Right ventricle myocardium inferior (tissue), 1 donor: ENCODE measurements at places on chromosomes 7 and 10.

DNA sequence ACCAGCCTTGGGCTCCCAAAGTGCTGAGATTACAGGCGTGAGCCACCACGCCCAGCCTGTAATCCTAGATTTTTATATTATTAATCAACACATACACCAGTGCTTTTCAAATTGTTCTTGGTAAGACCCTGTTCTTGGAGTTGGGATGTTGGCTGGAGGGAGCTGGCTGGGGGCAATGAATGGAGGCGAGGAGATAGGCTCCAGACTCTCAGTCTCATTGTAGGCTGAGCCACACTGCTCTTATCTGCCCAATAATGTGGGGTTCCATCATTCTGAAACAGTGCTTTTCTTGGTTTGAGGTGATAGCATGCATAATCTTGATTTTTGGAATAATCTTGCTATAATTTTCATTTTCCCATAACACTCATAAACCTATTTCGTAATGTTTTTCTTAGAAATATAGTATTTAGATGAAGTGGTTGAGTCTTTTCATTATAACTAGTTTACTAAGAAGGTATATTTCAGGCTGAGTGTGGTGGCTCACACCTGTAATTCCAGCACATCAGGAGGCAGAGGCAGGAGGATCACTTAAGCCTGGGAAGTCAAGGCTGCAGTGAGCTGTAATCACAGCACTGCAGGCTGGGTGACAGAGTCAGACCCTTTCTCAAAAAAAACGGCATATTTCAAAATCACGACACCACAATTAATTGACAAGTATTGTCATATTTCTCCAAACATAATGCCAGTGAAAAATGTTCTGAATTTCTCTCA is 65.1 kb upstream of the LYZL2 start:
- no peak for DNase-seq

GRCh38 chr7:45026984-45027773 is 27.2 kb downstream of the CCM2 start:
- no peak for DNase-seq

- DNase-seq = no peak
Observed at GRCh38 chr10:30437031-30437841, 3.3 kb downstream of the MAP3K8 start.

GRCh38 chr10:93503075-93503474 is 6.7 kb downstream of the CEP55 start:
- DNase-seq = no peak

DNA sequence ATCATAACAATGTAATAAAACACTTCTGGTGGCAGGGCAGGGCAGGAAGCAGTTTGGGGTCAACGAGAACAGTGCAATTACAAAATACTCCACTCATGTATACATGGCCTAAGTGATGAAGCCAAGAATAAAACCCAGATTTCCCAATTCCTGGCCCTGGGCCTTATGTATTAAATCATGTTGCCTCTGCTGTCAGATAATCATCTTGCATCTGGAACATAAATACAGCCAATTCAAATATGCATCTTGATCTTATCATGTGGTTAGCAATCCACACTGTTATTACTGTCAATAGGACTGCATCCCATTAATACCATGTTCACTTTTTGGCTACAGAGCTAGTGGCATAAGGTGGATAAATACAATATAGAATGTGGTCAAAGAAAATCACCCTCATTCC is 186.5 kb upstream of the SLC25A13 start:
- DNase-seq = no peak

- no peak for DNase-seq
Observed at GRCh38 chr10:45646384-45647050, 26.1 kb downstream of the ZFAND4 start.

DNA sequence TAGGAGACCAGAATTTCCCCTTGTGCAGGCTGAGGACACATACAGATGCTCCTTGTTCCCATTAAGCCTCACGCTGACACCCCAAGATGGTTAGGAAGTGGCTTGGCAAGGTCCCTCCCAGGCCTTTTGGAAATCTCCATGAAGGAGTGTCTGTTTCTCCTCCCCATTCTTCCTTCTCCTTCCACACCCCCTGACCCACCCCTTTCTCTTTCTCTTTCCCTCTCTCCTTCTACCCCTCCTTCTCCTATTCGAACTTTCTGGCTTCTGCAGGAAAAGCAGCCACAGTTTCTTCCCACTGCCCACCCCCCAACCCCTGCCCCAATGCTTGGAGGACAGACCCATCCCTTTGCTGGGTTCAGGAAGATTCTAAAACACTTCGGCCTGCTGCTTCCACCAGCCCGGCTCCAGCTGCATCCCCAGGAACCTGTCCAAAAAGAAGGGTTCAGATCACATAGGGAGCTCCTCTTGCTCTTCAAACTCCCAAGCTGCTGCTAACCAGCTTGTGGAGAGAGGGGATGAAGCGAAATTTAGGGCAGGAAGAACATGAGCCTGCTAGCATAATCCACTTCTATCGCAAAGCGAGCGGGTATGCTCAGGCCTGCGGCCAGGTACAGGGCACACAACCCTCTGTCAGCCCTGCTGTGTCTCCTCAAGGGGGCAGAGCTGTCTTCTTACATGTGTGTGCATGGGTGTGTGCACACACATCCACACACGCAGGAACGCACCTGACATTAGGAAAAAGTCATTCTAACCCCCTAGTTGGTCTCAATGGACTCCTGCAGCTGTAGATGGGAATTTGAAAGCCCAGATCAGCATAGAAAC is 80.4 kb downstream of the PPP1R3C start:
- no peak for DNase-seq

- no peak for DNase-seq
Observed at GRCh38 chr7:16210171-16210570, 211.2 kb downstream of the CRPPA start.

- no peak for DNase-seq
Observed at GRCh38 chr10:31936933-31937332, 8.3 kb upstream of the ARHGAP12 start.

DNA sequence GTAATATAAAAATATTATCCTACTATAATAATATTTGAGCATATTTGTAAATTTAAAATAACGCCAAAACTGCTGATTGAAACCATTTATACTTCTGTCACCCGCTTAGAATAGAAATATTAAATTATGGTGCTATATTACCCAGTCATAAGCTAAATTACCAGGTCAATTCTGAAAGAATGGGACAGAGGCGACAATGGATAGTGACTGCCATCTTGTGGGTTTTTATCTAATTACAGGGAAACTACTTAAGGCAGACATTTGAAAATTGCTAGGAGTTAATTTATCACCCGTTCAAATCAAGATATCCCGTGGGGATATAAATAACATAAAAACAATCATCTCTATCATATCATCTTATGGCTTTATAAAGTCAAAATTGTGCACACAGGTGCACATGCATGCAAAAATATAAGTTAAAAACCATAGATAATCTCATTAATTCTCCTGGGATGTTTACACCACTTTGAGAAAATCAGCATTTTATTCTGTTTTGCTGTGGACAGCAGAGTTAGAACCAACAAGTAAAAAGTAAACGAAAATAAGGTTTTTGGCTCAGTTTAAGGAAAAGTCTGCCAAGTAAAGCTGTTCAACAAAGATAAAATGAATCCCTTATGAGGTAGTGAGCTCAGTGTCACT is 41.3 kb upstream of the HPSE2 start:
- DNase-seq = no peak

GRCh38 chr10:84195044-84195830 is 900 bp downstream of the CDHR1 start:
- DNase-seq = no peak

DNA sequence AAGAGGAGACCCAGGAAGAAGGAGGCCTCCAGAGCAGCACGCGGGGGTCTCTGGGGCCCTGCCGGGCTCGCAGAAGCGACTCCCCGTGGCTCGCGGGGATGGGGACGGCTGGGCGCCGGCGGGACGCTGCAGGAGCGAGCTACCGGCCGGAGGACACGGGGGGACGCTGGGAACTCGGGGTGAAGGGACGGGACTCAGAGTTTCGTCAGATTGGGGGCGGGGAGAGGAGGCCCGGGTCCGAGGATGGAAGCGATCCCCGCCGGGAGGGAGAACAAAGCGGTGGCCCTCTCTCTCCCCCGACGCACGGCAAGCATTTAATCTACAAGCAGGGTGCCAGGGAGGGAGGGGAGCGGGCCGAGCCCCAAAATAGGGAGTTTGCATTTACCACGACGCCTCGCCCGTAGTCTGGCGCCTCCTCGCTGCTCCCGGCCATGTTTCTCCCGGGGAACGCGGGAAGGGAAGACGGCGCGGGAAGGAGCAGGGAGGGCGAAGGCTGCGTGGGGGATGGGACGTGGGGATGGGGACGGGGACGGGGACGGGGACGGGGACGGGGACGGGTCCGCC is at the start of gene PRTFDC1:
Gene PRTFDC1, minus strand, starts transcription at position 464 of the 564 bp plus-strand sequence. Its CDS starts 31 bp downstream, at position 433.
- no peak for DNase-seq

DNA sequence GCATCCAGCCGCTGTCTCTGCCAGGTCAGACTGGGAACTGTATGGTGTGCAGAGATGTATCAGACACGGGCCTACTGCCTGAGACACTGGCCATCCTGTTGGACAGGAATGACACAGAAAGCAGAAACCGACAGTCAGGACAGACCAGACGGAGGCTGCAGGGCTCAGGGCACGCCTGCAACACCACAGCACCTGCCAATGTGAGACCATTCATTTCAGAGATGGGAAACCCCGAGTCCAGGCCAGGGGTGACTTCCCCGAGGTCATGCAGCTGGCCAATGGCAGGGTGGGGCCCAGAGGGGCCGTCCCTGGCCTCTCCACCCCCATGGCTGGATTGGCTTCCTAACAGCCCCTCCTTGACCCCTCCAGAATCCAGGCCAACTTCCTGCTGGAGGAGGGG is 34.7 kb downstream of the GRID1 start:
- no peak for DNase-seq

- DNase-seq = no peak
Observed at GRCh38 chr10:25071227-25071626, 54.8 kb downstream of the THNSL1 start.

GRCh38 chr7:50068026-50068425 is 25.0 kb downstream of the ZPBP start:
- no peak for DNase-seq

DNA sequence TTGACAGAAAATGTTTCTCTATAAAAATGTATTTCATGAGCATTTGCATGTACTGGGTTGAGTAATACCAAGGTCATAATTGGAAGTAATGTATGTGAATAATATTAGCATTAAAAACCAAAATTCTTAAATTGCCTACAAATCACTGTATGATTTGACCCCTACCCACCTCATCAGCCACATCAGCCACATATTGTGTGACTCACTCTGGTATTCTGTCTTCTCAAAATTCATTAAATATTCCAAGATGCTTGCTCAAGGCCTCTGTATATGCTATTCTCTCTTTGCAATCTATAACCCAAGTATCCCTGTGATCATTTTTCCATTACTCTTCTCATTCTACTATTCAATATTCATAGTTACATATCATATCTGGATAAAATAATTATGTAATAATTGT is 21.4 kb downstream of the POT1 start:
- DNase-seq = no peak

DNA sequence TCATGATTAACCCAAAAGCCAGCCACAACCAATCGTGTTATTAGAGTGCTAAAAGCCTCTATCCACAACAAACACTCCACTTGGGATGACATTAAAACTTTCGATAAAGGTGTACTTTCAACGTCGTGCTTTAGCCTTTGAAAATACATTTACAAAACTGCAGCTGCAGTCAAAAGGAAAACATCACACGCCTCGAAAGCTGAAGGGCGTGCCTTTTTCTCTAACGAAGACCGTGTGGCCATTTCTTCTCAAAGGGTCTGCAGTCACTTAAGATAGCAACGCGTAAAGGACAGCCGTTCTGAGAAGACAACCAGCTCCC is 1.1 kb downstream of the ARHGAP12 start:
- DNase-seq = no peak

- DNase-seq = peak; percentile 66
Observed at GRCh38 chr7:22853674-22854157, 31.1 kb upstream of the TOMM7 start.

GRCh38 chr10:43862756-43863155 is 214.1 kb upstream of the ZNF32 start:
- DNase-seq = peak; percentile 59

DNA sequence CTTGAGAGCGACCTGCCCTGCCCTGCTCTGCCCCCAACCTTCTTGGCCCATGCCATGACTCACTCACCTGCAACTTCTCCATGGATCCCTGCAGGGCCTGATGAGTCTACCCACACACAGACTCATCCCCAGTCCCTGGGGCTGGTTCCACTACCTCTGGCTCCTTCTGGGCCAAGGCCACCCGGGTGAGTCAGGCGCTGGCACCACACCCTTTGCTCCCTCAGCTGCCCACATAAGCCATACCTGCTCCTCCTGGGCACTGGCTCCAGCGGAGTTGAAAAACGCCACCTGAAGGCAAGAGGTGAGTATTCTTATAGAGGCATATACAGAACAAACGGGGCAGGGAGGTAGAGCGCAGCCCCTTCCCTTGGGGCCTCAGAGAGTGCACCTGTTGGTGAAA is 16.2 kb upstream of the MTPAP start:
- no peak for DNase-seq

GRCh38 chr10:131579251-131580071 is 267.9 kb upstream of the TCERG1L start:
- DNase-seq = no peak

GRCh38 chr10:67834375-67834774 is 3.6 kb downstream of the DNAJC12 start:
- DNase-seq = no peak

DNA sequence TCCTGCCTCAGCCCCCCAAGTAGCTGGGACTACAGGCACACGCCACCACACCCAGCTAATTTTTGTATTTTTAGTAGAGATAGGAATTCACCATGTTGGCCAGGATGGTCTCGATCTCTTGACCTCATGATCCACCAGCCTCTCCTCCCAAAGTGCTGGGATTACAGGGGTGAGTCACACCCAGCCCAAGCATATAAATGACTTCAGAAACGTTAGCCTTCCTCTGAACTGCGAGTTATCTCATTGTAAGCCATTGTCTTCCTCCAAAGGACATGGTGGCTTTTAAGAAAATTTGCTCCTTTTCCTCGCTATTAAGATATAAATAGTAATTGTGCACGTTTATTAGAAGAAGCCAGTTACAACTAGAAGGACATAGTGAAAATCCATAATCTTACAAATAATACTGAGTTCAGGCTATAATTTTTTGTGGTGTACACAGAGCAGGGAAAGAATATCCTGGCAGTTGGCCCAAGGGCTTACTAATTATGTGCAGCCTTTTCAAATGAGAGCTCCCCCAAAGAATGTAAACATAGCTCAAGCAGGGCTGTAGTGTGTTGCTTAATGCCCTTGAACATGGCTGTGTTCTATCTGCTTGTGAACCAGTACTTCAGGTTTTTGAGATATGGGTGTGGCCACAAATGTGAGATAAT is 495.8 kb downstream of the PARD3 start:
- DNase-seq = no peak

- DNase-seq = no peak
Observed at GRCh38 chr10:121539786-121540185, 58.5 kb downstream of the FGFR2 start.

DNA sequence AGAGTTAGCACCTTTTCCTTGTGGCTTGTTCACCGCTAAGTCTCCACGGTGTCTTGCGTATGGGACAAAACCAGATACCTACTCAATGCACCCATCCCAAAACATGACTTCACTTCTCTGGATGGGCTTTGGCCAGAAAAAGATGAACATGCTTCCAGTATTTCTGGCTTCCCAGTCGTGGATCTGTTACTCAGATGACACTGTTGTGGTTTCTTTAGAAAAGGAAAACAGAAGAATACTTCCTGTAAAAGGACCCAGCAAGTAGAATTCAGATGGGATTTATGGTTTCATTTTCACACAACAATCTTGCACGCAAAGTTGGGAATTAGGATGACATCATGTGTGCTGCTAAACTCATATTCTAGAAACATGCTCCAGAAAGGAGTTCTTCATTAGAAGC is 216.7 kb downstream of the ADAM12 start:
- no peak for DNase-seq
